ENCODE measurements at places on chromosomes 2 and 18.
A peak's percentile ranks its signal among the peaks of the same experiment; 100 is the strongest.

- DNase-seq: peak; percentile 25
These were observed 17.2 kb downstream of the SH3YL1 start for GRCh38 chr2:246489-247144.

- no peak for DNase-seq
These were observed 37.0 kb upstream of the CRIM1 start for GRCh38 chr2:36318547-36318946.

DNA sequence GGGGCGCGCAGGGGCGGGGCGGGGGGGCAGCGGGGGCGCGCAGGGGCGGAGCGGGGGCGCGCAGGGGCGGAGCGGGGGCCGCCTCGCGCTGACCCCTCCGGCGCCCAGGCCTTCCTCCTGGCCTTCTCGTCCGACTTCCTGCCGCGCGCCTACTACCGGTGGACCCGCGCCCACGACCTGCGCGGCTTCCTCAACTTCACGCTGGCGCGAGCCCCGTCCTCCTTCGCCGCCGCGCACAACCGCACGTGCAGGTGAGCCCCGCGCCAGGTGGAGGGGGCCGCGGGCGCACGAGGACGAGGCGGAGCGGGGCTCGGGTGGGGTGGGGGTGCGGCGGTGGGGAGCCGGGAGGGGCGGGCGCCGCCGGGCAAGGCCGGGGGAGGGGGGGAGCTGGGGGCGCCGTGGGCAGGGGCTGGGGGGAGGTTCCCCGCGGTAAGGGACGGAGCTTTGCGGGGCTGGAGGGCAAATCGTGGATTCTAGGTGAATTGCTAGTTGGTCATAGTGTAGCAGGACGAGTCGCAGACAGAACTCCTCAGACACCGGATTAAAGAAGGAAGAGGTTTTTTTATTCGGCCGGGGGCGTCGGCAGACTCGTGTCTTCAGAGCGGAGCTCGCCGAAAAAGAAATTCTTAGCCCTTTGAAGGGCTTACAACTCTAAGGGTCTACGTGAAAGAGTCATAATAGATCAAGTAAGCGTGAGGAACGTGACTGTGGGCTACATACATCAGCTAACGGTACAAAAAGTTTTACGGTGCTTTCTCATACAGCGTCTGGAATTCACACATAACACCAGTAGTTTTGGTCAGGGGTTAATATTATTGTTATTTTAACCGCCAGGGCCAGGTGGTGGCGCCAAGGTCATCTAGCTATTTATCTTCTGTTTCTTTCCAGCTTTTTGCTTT lies 29.9 kb downstream of the ANO7 start:
- DNase-seq: peak; percentile 71

DNA sequence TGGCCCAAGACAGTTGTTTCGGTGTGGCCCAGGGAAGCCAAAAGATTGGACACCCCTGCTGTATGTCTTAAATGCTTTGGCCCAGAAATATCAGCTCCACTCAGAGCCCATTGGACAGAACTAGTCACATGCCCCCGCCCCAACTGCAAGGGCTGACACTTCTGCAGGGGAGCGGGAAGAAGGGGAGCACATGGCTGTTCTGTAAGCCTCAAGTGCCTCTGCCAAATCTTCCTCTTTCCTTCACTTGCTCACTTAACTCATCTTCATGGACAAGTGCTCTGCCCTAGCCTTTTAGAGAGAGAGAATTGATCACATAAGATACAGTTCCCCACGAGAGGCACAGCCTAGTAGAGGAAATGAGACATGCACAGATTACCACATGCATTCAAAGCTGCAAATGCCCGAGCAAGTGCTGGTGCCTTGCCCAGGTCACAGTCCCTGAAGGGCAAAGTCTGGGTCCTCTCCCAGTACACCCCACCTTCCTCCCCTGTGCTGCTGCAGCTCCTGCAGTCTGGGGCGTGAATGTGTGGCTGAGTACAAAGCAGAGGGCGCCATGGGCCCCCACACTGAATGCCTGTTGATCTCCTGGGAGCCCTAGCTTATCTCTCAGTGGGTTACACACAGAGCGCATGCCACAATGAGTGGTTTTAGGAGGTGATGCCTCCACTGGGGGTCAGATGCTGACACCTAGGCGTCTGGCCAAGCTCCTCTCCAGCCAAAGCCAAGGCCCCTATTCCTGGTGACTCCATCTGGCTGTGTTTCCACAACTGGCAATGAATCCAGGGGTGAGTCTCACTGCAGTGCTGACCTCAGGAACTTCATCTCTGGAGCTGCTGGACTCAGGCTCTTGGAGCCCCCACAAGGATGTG lies 135.3 kb downstream of the CTIF start:
- peak; percentile 23 for DNase-seq

DNA sequence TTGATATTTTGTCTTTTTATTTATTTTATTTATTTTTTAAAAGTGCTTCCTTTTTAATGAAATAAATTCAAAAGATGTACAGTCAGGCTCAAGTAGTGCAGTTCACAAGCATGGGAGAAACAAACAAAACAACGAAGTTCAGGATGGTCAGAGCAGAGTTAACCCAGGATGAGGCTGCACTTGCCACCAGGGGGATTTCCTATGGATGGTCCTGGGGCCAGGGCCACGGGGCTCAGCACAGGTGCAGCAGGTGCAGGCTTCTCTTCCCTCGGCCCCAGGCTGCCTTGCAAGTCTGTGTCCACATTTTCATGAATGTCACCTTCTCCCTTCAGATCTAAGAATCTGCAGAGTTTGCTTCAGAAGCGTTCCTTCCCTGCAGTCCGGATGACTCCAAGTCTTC lies 76.5 kb downstream of the CDCA7 start:
- no peak for DNase-seq

DNA sequence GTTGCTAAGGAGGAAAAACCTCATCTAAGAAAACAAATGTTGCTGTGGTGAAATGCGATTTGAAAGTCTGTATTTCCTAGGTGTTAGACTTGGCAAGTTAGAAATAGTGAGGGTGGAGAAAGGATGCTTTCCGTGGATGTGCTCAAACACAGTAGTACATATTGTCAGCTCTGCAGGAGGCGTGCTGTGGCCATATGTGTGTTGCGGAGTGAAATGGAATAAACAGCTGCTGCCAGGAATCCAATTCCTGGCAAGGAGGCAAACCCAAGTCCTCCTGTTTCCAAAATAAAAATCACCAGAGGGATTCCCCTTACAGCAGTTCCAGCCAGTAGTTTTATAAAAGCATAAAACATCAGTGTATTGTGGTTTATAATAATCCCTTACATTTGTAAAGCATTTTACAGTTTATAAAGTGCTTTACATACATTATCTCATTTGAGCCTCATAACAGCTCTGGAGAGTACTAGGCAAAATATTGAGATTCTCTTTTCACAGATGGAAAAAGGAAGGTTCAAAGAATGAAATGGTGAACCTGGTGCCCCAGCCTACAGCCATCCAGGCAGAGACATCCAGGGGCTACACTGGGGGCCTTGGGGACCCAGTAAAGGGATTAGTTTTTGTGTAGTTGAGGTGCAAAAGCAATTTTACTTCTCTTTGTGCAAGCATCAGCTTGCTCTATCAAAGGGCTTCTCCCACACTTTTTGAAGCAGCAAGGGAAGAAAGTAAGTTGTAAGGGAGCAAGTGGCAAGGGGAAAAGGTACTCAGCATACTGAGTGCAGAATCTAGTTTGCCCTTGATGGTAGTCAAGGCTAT lies 206.0 kb downstream of the AGPS start:
- no peak for DNase-seq

DNA sequence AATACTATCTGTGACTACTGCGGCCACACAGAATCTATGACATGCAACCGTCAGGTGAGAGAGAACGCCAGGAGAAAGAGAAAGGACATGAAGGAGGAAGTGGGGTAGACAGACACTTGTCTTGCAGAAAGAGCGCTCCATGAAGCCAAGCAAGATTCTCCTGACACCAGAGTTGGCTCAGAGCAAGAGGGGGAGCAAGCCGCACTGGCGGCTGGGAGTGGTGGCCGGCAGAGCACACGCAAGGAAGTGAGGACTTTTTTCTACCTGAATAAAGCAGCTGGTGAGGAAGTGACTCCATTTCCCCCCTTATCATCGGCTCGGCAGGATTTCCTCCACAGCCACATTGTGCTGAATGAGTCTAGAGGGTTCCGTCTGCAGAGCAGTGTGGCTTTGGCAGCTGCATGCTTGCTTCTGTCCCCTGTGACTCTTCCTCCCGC lies 181.6 kb downstream of the BCL2 start:
- DNase-seq: no peak

DNA sequence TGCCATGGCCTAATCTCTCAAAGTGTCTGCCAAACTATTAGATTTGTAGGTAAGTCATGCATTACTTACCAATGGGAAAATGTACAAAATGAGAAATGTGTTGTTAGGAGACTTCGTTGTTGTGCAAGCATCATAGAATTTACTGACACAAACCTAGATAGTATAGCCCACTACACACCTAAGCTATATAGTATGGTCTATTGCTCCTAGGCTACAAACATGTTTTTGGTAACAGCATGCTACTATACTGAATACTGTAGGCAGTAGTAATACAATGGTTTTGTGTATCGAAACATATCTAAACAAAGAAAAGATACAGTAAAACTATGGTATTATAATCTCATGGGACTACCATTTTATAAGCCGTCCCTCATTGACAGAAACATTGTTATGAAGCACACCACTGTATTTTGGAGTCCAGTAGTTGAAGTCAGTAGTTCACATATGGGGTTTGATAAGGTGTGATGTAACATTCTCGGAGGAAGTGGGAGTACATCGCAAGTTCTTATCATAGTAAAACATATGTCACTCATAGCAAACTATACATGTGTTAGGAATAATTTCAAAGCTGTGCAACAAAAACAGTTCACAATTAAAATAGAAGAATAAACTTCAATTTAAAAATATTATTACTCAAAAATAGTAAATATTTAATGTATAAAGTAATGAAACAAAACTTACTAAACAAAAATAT lies 12.0 kb upstream of the GTF2A1L start:
- peak; percentile 78 for DNase-seq

DNA sequence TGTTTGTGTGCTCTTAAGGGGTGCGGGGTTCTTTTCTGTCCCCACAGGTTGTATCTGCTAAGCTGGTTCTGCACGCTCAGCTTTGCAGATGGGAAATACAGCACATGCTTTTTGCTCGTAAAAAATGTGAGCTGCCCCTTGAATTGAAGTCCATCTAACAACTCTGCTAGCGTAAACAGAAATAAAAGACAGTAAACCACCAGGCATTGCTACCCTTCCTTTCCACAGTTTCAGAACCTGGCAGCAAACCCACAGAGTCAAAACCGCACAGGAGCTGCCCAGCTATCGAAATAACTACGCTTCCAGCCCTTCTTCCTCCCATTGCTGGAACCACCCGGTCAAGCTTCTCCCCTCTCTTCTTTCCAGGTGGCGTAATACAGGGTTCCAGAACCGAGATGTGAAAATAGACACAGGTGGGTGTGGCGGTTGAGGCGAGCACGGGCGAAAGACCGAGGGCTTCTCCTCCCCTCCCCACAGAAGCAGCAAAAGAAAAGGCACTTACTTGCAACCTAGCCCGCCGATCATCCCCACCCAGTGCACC lies 479 bp downstream of the SCN9A start:
- no peak for DNase-seq

- DNase-seq: no peak
These were observed 289.4 kb downstream of the KCNS3 start for GRCh38 chr2:18167871-18168270.

GRCh38 chr2:206092297-206092696 lies 6.3 kb upstream of the INO80D start:
- DNase-seq: no peak

GRCh38 chr2:229133155-229133772 lies 137.8 kb downstream of the PID1 start:
- no peak for DNase-seq
